ENCODE measurements at places on chromosomes 5 and 9.
A peak's percentile ranks its signal among the peaks of the same experiment; 100 is the strongest.

- DNase-seq = no peak
These were observed 113.2 kb downstream of the TLE4 start for GRCh38 chr9:79684711-79685575.

GRCh38 chr9:133782157-133783130, 44.3 kb upstream of the SARDH start:
- DNase-seq = peak; percentile 40

DNA sequence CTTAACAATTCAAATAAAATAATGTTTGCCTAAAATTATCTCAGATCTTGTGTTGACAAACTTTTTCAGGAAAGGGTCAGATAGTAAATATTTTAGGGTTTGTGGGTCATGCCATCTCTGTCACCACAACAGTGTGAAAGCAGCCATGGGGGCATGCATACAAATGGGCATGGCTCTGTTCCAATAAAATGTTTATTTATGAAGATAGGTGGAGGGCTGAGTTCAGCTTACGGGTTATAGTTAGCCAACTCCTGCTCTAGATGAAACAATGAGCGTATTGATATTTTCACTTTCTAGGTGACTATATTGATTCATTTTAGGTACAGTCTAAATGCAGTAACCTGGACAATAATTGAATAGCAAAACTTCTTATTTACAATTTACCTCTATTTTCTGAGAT, 533.8 kb upstream of the CLINT1 start:
- DNase-seq = no peak

- DNase-seq = no peak
These were observed 119.1 kb downstream of the DPYSL3 start for GRCh38 chr5:147390654-147391225.
